ENCODE measurements at places on chromosomes 11 and 22. TPM values are rescaled to one million over a fixed set of nuclear protein-coding genes. Genes with fewer than 3 reads are reported as not detected.

DNA sequence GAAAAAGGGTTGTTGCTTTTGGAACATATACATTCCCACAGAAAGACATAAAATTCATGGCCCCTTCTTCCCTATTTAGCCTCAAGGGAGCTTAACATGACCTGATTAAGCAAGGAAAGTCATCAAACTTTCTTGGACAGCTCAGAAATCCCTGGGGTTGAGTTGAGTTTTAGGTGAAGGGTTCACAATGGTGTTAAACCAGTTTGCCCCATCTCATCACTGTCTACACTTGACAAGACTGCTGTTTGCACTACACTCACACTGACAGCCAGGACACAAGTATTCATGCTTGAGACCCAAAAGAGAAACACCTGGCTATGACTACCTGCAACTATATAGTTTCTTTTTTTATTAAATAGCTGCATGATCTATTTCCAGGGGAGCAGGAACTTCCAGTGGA is 209.8 kb upstream of the TMEM45B start:
- no peak overlapping the region for H3K27ac ChIP-seq
- no peaks in the 10 kb centered on the region for H3K27me3 ChIP-seq
- H3K36me3 ChIP-seq = no peaks in the 10 kb centered on the region

DNA sequence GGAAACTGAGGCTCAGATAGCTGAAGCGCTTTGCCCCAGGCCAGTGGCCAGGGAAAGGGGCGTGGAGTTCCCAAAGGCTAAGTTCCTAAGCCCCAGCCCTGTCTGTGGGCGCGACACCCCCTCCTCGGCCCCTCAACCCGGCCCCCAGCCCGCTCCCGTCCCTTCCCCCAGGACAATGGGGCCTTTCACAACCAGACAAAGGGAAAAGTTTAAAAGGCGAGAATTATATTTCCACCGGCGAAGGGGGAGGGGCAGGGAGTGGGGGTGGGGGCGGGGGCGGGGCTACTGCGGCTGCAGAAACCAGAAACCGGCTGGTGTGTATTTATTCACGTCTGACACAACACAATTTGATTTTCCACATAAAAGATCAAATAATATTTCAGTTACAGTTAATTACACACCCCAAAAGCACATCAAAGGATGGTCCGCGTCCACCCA is 192.1 kb downstream of the MN1 start:
- no peak for DNase-seq
- H3K36me3 ChIP-seq = no peaks in the 10 kb centered on the region
- peaks cover 14% of the 10 kb centered on the region for H3K27me3 ChIP-seq
- no peaks in the 10 kb centered on the region for H3K4me1 ChIP-seq

GRCh38 chr11:13291800-13292199 is 14.2 kb downstream of the BMAL1 start:
- no peak for DNase-seq
- H3K4me3 ChIP-seq = no peak overlapping the region
- H3K27me3 ChIP-seq = no peaks in the 10 kb centered on the region
- H3K4me1 ChIP-seq = no peaks in the 10 kb centered on the region
- H3K27ac ChIP-seq = no peak overlapping the region
- H3K36me3 ChIP-seq = no peaks in the 10 kb centered on the region

- no peak overlapping the region for H3K27ac ChIP-seq
- H3K4me3 ChIP-seq = no peak overlapping the region
Observed at GRCh38 chr11:44778195-44779100, 51.7 kb downstream of the TSPAN18 start.

- no peaks in the 10 kb centered on the region for H3K36me3 ChIP-seq
- H3K4me1 ChIP-seq = peaks cover 9% of the 10 kb centered on the region
- no peak for DNase-seq
Observed at GRCh38 chr11:34613552-34614056, 7.3 kb upstream of the EHF start.

DNA sequence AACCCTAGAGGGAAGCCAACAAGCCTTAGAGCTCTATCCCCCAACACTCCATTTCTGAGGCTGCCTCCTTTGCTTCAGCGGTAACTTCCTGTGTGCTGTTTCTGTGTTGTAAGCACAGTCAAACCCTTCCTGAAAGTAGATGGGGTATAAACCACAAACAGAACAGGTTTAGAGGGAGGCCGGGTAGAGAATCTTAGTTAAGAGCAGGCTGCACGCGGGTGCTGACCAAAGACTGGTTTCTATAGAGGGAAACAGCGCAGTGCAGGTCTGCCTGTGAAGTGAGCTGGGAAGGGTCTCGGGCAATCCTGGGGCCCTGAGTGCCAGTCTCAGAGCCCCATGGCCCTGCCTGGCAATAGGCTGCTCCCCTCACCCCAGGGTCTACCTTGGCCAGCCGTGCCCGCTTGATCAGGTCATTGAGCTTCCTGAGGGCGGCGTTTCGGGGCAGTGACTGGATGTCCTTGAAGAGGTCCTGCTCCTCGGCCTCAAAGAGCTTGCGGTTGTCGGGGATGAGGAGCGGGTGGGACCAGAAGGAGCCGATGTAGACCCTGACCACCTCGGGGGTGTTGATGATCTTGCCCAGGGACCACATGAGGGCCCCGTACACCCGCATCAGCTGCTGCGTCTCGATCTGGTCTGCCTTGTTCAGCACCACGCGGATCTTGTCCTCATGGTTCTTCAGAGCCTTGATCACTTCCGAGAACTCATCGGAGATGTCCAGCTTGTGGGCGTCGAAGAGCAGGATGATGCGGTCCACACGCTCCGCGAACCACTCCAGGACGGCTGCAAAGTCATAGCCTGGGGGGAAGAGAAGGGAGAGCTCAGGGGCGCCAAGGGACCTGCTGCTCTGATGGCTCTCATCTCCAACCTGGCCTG is 15.3 kb upstream of the CDC42BPG start:
- peaks cover 49% of the 10 kb centered on the region for H3K4me1 ChIP-seq
- no peaks in the 10 kb centered on the region for H3K27me3 ChIP-seq
- no peak overlapping the region for H3K27ac ChIP-seq
- no peak for DNase-seq
- H3K4me3 ChIP-seq = no peak overlapping the region
- no peaks in the 10 kb centered on the region for H3K36me3 ChIP-seq

DNA sequence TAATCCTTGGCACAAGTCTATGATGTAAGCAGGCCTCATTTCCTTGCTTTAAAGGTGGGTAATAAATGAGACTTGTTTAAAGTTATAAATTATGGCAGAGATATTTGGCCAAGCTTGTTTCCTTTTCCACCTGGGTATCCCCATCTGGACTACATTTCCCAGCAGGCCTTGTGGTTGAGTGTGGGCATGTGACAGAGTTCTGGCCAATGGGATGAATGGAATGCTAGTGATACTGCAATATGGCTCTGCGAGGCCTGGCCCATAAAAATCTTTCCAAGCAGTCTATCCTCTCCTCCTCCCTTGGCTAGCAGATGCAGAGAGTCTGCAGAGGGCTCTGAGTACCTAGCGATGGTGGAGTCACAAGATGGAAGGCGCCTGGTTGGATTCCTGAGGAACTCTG is 102.5 kb downstream of the TIMP3 start:
- no peaks in the 10 kb centered on the region for H3K27me3 ChIP-seq
- DNase-seq = peak; percentile 49
- H3K4me1 ChIP-seq = no peaks in the 10 kb centered on the region

GRCh38 chr11:120894202-120894985 is 129.5 kb upstream of the TBCEL start:
- H3K4me1 ChIP-seq = no peaks in the 10 kb centered on the region
- H3K4me3 ChIP-seq = no peak overlapping the region
- H3K36me3 ChIP-seq = no peaks in the 10 kb centered on the region
- H3K27ac ChIP-seq = no peak overlapping the region
- DNase-seq = no peak

- no peaks in the 10 kb centered on the region for H3K4me1 ChIP-seq
- H3K27ac ChIP-seq = no peak overlapping the region
- no peak overlapping the region for H3K4me3 ChIP-seq
- no peaks in the 10 kb centered on the region for H3K27me3 ChIP-seq
- no peaks in the 10 kb centered on the region for H3K36me3 ChIP-seq
Observed at GRCh38 chr11:120816176-120816575, 207.7 kb upstream of the TBCEL start.

GRCh38 chr11:65766535-65766934 is 14.2 kb downstream of the AP5B1 start:
- DNase-seq = no peak
- H3K4me1 ChIP-seq = peaks cover 6% of the 10 kb centered on the region
- no peaks in the 10 kb centered on the region for H3K27me3 ChIP-seq
- no peak overlapping the region for H3K4me3 ChIP-seq
- H3K27ac ChIP-seq = no peak overlapping the region
- no peaks in the 10 kb centered on the region for H3K36me3 ChIP-seq

Gene DNAJB13
- not detected for polyA plus RNA-seq

Gene ABCG4
- 0.99 TPM for polyA plus RNA-seq

Gene GPHA2
- polyA plus RNA-seq = not detected

Gene ZNF70
- polyA plus RNA-seq = 1.3 TPM

Gene BIK
- polyA plus RNA-seq = 17.7 TPM
